ENCODE measurements at places on chromosomes 5 and 9.

DNA sequence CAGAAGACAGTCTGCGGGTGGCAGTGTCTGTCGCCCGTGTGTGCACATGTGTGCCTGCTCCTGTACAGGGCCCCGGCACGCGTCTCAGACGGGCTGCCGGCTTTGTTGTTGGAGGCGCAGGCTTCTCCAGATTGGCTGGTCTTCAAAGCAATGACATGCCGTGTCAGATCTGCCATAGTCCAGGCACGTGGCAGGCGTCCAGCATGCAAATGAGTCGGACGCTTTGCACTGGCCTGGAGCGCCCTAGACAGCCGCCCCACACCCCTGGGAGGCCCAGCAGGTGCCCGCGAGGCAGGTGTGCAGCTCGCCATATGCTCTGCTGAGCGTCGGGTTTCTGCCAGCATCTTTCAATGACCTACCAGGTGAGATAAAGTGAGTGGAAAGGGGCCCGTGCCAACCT is 71.5 kb downstream of the GADD45G start:
- DNase-seq: no peak

- no peak for DNase-seq
These were observed 2.4 kb downstream of the TPM2 start for GRCh38 chr9:35687306-35687705.

- no peak for DNase-seq
These were observed 83.9 kb upstream of the CXCL14 start for GRCh38 chr5:135662683-135663082.

GRCh38 chr5:178595150-178595549 is 5.0 kb upstream of the COL23A1 start:
- DNase-seq: no peak

DNA sequence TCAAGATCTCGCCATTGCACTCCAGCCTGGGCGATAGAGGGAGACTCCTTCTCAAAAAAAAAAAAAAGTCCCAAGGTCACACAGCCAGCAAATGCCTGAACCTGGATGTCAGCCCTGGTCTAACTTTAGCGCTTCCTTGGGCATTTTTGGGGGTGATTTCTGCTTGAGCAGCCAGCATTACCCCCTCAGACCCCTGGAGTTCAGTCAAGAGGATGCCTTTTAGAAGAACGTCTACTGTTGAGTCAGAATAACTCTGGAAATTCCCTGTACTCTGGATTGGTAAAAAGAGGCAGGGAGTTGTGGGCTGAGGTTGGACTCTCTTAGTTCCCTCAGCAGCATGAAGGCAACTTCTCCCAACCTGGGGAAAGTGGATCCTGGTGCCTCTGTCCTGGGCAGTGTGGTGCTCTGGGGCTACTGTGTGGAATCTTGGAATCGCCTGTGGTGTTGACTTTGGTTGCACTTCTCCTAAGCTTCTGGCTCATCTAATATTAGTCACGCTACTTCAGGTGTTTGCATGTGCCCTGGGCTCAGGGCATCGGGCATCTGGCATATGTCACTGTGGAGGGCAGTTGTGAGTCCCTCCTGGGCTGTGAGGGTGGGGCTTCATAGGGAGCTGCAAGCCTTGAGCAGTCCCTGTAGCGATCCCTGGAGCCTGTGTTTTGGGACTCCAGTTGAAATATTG is 32.2 kb downstream of the STXBP1 start:
- no peak for DNase-seq

DNA sequence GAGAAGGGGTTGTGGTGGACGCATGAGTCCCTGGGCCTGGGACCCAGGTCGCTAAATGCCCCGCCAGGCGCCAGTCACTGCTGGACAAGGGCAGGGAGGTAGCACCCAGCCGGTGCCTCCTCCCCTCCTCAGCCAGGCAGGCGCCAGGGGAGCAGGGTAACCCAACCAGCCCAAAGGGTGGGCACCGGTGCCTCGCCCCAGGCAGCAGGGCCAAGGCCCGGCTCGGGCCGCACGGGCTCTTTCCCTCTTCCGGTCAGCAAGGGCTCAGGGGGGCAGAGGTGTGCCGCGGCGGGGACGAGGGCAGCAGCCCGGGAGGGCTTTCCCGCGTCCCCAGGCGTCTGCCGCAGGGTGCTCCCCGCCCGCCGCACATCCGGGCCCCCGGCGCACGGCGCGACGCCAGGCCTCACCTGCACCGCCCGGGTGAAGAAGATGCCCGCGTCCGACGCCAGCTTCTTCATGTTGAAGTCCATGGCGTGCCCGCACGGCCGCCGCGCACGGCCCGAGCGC is 393 bp downstream of the SH3GLB2 start:
- DNase-seq: no peak

GRCh38 chr5:80963521-80963895 is 3.3 kb downstream of the RASGRF2 start:
- DNase-seq: no peak

GRCh38 chr5:150562832-150563231 is 54.9 kb downstream of the NDST1 start:
- DNase-seq: no peak

- no peak for DNase-seq
These were observed 29.8 kb downstream of the TARS1 start for GRCh38 chr5:33470544-33470943.

GRCh38 chr5:157944077-157944633 is 85.2 kb upstream of the CLINT1 start:
- DNase-seq: no peak

DNA sequence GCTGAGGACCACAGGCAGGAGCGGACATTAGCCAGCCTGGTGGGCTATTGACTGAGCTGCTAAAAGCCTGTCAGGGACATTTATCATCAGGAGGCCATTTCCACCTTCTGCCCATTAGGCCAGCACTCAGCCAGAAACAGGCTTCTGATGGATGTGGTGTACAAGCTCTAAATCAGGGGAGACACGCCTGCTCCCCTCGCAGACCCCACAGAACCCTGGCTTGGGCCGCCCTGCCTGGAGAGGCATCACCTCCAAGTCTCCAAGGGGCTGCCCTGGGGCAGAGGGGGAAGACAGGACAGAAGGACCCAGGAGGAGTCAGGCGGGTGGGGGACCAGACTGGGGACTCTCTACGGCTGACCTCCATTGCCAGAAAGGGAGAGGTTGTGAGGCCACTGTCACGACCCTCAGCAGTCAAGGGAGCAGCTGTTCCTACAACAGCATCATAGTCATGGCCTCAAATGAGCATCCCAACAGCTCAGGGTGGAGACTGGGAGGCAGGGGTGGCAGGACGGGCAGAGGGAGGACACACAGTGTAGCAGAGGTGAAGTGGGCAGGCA is 24.0 kb upstream of the TRIM14 start:
- no peak for DNase-seq

DNA sequence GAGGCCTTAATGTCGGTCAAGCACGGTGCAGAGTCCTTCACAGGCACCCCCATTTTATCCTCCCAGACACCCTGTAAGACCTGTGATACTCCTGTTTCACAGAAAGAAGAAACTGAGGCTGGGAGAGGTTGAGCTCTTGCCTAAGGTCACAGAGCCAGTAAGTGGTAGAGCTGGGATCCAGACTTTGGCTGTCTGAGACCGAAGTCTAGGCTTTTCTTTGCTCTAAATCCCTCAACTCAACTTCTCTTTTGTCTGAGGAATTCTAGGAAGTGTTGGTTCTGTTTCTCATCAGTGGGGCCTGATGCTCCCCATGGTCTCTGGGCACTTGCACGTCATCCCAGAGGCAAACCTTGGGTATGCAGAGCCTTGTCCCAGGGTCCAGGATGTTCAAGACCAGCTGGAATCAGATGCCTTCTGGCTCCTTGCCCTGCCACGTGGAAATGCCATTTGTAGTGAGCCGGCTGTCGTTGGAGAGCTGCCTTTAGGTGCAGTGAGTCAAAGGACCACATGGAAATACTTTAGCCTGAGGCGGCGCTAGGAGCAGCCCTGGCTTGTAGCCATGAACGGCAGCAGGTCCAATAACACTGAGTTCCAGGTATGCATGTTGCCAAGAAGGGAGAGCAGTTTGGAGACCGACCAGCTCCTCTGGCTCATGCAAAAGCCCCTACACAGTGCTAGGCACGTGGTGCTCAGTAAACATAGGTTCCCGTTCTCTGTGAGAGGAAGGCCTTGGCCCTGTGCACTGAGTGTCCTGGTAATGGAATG is 9.2 kb downstream of the DCANP1 start:
- no peak for DNase-seq

- DNase-seq: no peak
These were observed 78.8 kb upstream of the TNFAIP8 start for GRCh38 chr5:119276978-119277377.

DNA sequence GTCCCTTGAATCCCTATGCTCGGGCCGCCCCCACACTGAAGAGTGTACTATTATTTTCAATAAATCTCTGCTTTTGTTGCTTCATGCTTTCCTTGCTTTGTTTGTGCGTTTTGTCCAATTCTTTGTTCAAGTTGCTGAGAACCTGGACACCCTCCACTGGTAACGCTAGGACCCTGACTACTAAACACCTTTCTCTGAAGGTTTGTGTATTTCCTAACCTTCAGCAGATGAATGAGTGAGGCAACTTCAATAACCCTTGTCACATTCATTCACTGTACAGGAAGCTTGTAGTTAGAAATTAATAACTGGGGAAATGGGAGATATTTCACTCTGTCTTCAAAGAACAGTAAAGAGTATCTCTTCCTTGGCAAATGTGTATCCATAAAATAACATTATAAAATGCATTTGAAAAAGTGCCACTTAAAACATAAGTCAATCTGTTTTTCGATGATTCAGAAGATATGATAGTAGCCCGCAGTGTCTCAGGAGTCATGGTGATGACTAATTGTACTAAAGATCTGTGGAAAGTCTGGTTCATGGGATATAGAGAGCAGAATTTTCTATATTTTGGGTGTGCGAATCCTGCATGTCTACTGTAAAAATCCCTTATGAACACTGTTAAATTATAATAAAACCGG is 43.2 kb upstream of the ANKH start:
- no peak for DNase-seq

DNA sequence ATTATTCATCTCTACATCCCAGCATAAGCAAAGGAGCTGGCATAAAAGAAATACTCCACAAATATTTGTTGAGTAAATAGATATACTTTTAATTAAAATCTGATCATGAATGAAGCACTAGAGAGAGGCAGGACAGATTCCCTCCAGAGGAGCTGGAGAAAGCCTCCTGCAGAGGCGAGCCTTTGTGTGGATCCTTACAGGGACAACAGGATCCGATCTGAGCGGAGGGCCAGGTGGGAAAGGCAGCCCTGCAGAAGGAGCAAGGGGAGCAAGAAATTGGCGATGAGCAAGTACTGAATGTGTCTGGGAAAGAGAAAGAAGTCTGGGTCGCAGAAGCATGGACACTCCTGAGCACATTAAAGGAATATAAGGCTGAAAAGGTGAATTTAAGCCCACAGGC is 69.4 kb downstream of the EBF1 start:
- no peak for DNase-seq

GRCh38 chr9:6024035-6024554 is 8.7 kb upstream of the RANBP6 start:
- no peak for DNase-seq

DNA sequence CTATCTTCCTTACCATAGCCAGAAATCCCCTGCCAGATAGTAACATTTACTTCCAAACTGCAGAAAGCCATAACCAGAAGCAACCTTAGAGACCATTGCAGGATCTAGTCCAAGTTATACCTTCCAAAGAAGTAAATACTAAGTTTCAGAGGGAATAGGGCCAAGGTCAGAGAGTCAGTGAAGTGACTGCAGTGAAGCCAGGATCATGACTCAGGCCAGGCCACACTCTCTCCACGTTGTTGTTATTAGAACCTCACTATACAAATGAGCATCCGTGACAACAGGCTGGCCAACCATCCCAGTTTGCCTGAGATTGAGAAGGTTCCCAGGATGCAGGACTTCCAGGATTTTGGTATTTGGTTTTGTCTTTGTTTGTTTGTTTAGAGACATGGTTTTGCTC is 11.3 kb downstream of the ERAP1 start:
- no peak for DNase-seq

DNA sequence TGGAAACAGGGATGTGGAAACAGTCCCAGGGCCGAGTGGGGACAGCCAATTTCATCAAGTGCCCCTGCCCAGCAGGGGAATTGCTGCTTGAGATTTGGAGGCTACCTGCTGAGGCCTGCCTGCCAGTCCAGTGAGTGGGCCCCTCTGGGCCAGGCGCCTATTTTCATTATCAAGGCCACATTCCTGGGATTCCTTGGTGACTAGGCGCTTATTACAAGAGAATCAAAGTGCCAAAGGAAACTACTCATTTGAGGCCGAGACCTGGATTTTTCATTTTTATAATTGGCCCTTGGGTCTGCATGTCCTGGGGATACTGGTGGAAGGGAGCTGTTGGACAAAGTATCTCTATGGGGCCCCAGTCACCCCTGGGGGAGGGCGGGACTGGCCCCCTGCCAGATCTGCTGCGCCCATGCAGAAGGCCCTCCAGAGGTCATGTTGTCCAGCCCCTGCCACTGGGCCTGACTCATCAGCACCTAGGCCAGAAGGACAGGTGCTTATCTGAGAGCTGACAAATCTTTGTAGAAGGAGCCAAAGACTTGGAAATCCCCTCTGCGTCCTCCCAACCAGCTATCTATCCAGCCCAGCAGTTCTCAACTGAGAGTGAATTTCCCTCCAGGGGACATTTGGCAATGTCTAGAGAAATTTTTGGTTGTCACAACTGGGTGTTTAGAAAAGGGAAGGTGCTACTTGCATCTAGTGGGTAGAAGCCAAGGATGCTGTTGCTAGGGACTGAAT is 45.6 kb downstream of the FOXI1 start:
- no peak for DNase-seq

- no peak for DNase-seq
These were observed 504.7 kb downstream of the CCDC171 start for GRCh38 chr9:16057541-16057940.
